NB4 (cell line): ENCODE measurements at places on chromosomes 3 and 15.

GRCh38 chr3:130759692-130760338 is 13.2 kb upstream of the PIK3R4 start:
- peak; percentile 76 for DNase-seq

DNA sequence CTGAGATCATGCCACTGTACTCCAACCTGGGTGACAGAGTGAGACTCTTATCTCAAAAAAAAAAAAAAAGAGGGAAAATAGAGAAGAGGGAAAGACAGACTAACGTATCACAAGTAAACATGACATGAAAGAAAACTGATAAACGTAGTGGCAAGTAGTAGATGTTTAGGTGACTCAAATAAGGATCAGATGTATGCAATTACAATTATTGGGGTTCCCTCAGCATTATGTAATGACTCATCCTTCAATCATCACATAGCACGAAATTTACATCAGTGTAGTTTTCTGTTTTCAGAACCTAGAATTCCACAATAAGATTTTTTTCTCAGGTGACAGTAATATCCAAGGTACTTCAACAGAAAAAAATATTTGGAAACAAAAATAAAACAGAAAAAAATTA is 46.6 kb downstream of the DPP8 start:
- DNase-seq, result no peak

DNA sequence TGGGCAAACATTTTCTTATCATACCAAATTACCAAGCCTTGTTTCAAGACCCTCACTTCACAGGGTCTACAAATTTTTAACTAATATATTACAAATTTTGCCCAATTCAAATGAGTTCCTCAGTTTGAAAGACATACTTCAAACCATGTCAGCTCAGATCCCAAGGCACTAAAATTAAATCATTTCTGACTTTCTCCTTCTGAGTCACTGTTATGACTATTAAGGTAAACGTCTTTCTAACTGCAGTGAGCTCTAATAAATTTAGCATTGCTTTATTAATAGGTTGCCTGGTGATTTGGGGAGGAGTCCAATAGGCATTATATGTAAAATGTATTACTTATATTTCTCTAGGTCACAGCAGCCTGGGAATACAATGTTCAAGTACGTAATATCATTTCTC is 158.2 kb upstream of the ARHGEF26 start:
- DNase-seq, result no peak

DNA sequence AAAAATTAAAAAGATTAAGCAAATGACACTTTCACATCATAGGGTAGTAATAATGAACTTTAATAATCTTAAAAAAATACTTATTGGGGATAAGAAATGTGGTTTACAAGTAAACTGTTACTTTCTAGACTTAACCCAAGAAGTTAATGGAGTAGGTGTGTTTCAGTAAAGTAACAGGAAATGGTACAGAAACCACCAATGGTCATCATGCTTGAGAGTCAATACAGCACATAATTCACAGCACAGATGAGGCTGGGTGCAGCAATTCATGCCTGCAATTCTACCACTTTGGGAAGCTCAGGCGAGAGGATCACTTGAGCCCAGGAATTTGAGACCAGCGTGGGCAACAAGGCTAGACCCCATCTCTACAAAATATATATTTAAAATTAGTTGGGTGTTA is 11.5 kb upstream of the USP50 start:
- DNase-seq, result no peak

GRCh38 chr3:140950144-140950543 is 8.5 kb downstream of the SLC25A36 start:
- DNase-seq, result no peak

DNA sequence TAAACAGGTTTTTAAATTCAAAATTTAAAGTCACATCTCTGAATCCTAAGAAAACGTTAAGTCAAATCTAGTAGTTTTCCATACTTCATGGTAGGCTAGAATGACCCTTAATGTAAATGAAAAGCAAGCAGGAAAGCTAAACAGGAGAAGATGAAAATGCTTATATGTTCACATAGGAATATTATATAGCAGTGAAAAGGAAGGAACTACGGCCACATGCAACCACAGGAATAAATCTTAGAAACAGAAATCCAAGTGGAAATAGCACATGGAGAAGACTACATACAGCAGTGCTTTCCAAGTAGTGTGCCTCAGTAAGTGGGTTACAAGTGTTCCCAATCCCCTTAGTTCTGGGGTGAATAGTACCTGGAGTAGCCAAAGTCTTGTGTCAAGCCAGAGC is 296.2 kb downstream of the FHIT start:
- DNase-seq, result no peak

- DNase-seq, result no peak
Measured at GRCh38 chr3:179163503-179163902, 15.3 kb downstream of the PIK3CA start.

- no peak for DNase-seq
Measured at GRCh38 chr3:33128706-33129105, 14.9 kb downstream of the CRTAP start.
